Stimulated activated CD8-positive, alpha-beta memory T cell treated with anti-CD3 and anti-CD28 coated beads, Interleukin-2, amount 100 ng/mL, for 1 hour (primary cell): ENCODE measurements at places on chromosomes 3 and 15.

DNA sequence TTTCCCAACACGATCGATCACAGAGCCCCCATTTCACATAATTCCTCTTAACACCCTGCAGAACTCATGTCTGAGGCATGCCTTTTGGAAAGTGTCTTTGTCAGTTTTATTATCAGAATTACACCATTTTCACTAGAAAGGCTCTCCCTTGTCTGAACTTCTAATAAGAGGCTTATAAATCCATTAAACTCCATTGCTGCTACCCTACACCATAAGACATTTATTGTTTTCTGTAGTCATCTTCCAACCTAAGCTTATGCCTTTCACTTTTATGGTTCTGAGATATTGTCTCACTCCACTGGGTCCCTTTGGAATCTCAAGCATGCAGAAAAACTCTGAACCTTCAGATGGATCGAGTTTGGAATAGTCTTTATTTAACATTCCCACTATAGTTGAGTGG is 50.2 kb upstream of the TPM1 start:
- DNase-seq: no peak

- no peak for DNase-seq
These were observed 29.5 kb upstream of the ZBBX start for GRCh38 chr3:167409611-167410010.

- DNase-seq: no peak
These were observed 11.2 kb downstream of the TNFSF10 start for GRCh38 chr3:172511783-172512762.

GRCh38 chr15:39936187-39936586 is 2.3 kb downstream of the EIF2AK4 start:
- no peak for DNase-seq

DNA sequence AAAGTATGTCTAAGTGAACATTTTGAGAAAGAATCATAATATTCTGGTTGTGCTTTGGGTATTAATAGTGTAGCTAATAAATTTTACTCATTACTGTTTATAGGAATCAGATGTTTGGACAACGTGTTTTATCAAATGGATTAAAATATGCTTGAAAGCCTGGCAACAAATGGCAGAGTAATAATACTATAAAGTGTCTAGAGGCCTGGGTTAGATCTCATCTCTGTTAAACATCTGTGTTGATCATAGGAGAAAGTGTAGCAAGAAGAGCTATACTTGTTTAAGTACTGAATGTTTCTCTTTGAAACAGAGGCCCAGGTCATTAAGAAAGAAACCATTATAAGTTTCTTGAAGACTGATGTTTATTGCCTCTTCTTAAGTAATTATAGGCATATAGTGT is 30.5 kb downstream of the VPS8 start:
- no peak for DNase-seq

DNA sequence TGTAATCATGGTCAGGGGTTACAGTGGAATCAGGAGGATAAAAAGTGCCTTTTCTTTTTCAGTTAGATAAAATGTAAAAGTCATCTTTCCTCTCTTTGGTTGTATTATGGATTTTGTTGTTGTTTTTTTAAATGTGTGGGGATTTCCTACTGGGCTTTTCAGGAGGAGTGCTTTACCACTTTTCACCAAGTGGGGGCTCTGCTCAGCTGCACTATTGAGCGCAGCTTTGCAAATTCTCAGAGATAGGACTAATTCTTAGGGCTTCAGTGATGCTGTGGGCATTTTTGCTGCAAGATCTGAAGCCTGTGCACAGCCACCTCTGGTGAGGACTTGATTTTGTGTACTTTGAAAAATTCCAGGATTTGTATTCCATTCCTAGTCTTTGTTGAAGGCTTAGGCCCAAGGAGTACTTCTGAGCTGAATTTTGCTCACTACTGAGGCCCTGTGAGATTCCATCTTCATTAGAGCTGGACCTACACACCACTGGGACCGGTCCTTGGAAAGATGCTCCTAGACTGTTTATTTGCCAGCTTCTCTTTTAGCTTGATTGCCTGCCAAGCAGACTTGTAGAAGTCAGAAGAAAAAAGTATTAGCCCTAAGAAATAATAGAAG is 7.5 kb downstream of the GNB5 start:
- no peak for DNase-seq

DNA sequence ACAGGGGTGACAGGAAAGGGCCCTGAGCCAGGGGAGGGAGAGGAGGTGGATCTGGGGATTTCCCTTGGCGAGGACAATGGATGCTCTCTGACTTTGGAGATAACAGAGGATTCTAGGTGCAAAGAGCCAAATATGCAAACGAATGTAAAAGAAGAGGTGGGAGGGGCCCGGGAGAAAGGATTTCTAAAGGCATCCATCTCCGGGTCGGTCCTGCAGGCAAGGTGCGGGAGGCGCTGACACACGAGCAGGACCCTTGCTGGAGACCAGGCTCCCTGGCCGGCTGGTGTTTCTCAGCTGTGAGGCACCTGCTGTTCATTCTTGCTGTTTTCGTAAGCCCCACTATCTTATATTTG is 115.2 kb upstream of the TLE3 start:
- DNase-seq: no peak

DNA sequence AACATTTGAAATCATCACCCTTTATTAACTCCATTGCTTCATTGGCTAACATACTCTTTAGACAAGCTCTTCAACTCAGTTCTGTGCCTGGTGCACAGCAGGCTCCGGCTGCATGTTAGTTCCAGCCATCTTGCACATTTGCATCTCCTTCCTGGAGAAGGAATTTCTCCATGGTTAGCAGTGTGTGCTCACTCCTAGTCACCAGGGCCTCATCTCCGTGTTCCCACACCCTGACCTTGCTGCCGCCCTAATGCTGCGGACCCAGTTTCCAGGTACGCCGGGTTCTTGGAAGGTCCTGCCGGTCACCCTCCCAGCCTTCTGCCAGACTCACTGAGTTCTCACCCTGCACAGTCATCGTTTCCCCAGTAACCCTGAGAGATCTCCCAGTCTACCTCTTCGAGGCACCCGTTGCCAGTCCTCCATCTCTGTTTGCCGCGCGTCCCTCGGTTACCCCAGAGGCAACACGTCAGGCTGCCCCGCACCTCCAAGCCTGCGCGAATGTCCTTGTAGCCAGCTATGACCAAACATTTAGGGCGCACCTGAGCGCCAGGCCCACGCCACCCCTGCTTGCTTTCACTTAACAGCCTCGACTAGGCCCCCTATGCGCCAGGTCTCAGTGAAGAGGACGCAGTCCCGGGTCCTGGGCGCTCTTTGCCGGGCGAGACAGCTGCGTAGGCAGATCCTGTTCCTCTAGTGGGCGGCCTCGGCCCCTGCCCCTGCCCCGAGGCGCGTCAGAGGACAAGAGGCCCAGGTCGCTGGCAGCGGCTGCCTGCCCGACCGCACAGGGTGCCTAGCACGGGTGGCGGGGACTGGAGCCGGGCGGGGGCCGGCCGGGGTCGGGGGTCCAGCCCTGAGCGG is 747 bp upstream of the ZNF592 start:
- peak; percentile 48 for DNase-seq

DNA sequence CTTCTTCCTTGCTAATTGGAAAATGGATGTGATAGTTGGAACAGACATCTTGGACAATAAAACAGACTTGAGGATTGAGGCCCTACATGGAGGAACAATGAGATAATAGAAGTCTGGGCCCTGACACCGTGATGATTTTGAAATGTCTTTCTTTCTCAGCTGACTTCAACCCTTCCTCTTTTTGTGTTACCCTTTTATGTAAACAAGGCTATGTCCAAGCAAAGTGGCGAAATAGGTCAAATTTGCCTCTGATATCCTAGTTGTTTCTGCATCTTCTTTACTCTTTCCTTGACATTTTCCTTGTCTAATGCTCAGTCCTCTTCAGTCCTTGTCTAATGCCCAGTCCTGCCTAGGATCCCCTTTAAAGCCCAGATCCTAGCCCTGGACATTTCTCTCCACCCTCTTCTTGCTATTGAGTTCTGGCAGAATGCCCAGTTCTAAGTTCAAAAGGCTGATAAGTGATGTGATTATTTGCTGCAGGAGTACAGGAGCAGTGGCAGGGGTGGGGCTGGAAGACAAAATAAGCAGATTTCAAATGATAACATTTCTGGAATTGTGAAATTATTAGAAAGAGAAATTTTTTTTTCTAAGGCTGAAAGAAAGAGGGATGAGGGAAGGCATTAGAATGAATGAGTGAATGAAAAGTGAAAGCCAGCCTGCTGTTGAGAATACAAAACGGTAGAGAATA is 6.5 kb upstream of the VPS8 start:
- no peak for DNase-seq

GRCh38 chr3:16520970-16521881 is 7.7 kb upstream of the RFTN1 start:
- DNase-seq: no peak

DNA sequence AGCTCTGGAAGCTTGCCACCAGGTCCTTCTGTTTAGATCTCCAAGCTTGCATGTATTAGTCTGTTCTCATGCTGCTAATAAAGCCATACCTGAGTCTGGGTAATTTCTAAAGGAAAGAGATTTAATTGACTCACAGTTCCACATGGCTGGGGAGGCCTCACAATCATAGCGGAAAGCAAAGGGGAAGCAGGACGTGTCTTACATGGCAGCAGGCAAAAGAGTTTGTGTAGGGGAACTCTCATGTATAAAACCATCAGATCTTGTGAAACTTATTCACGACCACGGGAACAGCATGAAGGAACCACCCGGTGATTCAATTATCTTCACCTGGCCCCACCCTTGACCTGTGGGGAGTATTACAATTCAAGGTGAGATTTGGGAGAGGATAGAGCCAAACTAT is 147.0 kb upstream of the PROK2 start:
- no peak for DNase-seq

DNA sequence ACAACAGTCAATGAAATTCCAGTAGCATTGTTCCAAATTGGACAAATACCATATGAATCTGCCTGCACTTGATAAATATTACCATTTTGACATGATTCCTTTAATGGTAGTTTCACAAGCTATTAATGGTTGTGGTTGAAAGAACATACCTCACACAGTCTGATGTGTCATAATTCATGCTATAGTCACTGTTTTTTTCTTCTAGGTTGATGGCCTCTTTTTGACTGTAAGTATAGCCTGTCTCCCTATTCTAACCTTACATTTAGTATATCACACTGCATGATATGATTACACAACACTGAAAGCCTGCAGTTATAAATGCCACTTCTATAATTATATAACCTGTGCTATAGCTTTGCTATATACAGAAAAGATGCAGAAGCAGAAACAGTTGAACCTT is 834.1 kb downstream of the NSUN3 start:
- DNase-seq: no peak

DNA sequence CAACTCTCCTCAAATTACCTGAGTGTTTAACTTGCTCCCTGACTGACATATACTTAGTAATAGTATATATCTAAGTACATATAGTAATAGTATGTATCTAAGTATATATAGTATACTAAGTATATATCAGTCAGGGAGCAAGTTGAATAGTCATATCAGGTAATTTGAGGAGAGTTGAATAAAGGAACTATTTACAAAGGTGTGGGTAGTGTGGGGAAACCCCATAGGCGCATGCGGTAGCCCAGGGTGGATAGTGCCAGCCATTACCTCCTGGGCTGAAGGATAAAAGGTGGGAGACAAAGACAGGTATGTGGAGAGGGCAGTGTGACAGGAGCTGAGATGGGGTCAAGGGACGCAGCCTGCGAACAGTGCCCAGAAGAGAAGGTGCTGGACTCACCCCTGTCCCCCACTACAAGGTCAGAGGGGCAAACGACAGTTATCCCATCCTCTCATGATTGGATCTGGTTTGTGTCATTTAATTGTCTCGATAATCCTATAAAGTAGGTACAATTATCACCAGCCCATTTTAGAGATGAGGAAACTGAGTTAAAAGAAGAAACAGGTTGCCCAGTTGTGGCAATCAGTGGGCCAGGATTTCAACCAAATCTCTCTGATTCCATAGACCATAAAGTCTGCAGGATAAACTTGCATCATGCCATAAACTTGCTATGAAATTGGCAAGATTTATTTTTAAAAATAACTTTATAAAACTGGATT is 34.1 kb upstream of the TPM1 start:
- no peak for DNase-seq

GRCh38 chr3:194532591-194532990 is 45.8 kb upstream of the ATP13A3 start:
- no peak for DNase-seq

GRCh38 chr3:67015702-67016484 is 17.8 kb downstream of the KBTBD8 start:
- no peak for DNase-seq

DNA sequence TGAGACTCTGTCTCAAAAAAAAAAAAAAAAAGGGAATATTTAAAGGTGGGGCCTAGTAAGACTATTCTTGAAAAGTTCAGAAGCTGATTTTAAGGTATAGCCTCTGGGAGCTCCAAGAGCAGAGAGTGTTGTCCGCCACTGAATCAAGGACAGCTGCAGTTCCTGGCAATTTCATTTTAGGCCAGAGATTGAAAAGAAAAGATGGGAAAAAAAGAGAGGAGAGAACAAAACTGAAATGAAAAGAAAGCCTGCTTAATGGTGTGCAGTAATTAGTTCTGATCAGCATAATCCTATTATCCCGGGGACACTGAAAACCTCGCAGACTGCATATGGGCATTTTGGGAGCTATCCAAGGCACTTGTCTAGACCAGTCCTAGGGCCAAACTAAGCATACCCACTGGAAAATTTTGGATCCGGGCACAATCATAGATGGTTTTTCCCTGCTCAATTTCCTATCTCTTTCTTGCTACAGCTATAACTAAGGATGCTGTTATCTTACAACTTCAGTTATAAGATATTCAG is 43.2 kb downstream of the EHHADH start:
- no peak for DNase-seq

DNA sequence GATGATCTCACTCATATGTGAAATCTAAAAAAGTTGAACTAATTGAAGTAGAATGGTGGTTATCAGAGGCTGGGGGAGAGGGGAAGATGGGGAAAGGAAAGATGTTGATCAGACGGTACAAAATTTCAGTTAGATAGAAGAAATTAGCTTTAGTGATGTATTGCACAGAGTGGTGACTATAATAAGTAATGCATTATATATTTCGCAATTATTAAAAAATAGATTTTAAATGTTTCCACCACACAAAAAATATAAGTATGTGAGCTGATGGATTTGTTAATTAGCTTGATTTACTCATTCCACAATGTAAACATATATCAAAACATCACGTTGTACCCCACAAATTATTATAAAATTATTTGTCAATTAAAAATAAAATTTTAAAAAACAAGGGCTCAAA is 8.1 kb downstream of the SUMF1 start:
- DNase-seq: no peak

- peak; percentile 80 for DNase-seq
These were observed 32.8 kb downstream of the DNASE1L3 start for GRCh38 chr3:58177747-58178527.

GRCh38 chr3:192857260-192857661 is 60.4 kb downstream of the MB21D2 start:
- no peak for DNase-seq

DNA sequence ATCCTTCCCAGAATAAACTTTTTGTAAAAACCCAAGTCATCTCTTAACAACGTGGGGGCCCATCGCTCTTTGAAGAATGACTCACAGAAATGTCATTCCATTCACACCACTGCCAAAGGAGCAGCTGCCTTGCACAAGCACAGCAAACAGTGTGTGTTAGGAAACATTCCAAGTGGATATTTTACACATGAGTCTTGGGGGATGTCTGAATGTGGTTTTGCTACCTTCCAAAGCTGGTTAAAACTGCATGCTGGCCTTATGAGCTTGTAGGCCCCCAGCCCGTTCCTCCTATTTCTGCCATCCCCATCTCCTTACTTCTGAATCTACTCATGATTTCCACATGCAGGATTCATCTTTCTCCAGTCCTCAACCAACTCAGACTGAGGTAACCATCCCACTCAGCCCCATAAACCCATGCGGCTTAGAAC is 130.8 kb downstream of the CPNE4 start:
- no peak for DNase-seq
